Stimulated activated CD4-positive, alpha-beta T cell treated with anti-CD3 and anti-CD28 coated beads, TNF-alpha, amount 100 ng/mL, for 4 hours (primary cell): ENCODE measurements at places on chromosomes 4 and X.

- DNase-seq = no peak
Measured at GRCh38 chrX:136210243-136210642, 41.0 kb downstream of the MAP7D3 start.

DNA sequence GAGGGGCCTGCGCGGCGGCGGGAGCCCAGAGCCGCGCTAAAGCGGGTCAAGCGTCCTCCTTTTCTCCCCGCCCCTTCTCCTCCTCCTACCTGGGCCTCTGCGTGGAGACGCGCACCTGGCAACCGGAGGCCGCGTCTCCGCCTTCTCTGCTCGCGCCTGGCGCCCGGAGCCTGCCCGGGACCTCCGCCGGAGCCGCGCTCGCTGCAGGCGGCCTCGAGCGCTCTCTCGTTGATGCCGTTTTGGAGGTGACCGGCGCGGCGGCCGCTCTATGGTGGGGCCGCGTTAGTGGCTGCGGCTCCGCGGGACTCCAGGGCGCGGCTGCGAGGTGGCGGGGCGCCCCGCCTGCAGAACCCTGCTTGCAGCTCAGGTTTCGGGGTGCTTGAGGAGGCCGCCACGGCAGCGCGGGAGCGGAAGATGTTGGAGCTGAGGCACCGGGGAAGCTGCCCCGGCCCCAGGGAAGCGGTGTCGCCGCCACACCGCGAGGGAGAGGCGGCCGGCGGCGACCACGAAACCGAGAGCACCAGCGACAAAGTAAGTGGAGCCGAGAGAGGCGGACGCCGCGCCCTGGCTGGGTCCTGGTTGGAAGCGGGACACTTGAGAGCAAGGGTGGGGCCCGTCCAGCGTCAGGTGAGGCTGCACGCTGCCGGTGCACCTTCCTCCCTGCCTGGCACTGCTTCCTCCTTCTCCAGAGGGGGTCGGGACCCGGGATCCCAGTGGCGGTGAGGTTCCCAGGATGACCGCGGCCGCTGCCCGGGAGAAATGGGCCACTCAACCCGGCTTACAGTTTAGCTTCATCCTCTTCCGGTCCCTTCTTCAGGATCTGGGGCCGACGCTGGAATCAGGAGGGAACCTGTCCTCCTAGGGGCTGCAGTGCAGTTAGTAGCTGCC, at the start of gene CDS1:
CDS1 (plus strand) TSS at position 140 of the 888 bp plus-strand sequence; CDS start at position 415, 275 bp downstream.
- DNase-seq = no peak

DNA sequence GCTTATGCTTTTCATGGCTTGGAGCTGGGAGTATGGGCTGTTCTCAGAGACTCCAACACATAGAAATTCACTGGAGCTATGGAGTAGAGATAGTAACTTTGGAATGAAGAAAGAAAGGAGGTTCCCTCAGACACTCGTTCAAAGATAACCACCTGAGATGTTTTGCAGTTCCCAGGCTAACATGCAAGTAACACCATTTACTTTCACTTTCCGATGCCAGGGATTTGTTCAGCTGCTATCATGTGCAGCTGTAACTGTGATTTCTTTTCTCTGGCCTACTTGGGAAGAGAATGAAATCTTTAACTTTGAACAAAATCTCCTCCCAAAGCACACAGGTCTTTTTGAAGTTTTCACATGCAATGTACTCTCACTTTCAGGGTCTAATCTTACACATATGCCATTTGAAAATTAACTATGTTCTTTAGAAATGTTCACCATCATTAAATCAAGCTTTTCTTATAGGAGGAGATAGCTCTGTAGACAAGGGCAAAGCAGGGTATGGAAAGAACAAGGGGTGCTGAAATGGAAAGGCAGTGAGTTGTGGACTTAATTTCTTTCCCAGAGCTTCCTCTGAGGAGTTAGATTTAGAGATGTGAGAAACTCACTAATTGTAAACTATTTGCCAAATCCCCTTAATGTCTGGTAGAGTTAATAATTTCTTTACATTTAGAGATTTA, 514.3 kb downstream of the PDHA2 start:
- DNase-seq = no peak

- DNase-seq = peak; percentile 81
Measured at GRCh38 chr4:176320340-176320975, 692 bp downstream of the SPCS3 start.

DNA sequence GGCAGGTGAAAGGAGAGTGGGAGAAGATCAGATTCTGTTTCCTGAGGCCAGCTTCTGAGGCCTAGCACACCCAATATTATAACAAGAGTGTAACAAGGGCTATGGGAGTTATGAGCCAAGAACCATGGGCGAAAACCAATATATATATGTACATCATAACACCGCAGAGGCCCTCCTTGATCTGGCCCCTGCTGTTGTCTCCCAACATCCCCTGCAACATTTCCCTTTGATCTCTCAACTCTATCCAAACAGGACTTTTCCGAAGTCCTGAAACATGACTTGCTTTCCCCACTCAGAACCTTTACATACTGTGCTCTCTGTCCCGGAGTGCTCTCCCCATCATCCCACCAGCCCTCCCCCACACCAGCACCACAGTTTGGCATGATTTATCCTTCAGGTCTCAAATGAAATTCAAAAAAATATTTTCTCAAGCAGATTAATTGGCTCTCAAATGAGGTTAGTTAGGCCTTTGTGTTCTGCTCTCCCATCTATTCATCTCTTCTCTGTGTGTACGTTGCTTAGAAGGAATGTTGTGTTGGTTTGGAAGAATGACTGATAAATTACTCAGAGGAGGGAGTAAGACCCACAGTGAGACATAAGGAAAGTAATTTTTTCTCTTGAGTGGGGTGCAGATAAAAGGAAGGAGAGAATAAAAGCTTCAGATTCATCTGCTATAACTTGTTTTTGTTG, 58.1 kb upstream of the SMIM10 start:
- no peak for DNase-seq

DNA sequence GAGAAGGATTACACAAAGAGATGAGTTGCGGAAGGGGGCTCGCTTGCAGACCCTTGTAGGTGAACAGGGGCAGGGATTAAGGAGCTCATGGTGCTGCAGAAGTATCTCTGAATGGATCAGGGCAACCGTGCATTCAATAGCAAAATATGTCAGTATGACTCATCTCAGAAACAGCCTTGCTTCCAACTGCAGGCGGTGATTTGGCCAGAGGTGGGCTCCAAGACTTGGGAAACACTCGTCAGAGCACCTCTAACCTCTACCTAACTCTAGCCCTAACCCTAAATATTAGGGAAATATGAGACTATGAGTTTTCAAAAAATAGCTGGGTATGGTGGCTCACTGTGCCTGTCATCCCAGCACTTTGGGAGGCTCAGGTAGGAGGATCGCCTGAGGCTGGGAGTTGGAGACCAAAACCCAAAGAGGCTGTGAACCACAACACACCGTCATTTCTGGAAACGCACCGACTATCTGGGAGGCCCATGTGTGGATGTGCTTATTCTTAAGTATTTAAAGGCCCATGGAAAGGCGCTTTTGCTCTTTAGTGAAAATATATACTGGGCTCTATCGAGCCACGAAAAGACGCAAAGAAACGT, 102.6 kb downstream of the DHRSX start:
- DNase-seq = no peak

DNA sequence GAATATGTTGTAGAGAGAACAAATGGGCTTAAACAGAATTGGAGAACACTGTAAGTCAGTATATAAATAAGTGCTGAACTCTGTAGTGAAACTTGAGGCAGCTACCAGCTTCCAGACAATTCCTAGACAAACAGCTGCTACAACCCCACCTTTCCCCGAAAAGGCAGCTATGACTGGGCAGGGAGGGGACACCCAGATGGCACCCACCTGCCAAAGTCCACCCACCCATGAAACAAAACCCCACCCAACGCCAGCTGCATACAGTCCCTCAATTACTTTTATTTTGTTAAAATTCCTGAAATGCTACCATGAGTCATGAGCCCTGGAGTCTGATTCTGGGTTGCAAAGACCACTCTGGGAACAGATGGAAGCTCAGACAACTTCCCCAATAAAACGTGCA, 24.4 kb downstream of the RELL1 start:
- no peak for DNase-seq

DNA sequence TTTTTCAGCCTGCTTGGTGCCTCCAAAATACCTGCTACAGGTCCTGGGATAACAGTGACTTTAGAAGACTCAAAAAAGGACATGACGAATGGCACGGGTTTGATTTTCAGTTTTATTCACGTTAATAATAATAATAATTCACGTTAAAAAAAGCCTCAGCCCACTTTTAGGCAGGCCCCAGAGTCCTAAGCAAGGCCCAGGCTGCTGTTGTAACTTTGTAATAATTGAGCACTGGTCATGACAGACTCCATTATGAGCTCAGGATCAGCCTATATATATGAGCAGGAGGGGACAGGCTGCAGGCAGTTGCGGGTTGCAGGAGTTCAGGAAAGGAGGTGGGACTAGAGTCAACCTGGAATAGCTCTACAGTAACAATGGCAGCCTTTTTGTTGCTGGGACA, at the start of gene TMEM31:
TMEM31 (plus strand) TSS at position 301 of the 400 bp plus-strand sequence. CDS start 1,350 bp downstream, outside the sequence.
- no peak for DNase-seq

GRCh38 chr4:131613824-131614216, 1535.3 kb upstream of the PCDH10 start:
- DNase-seq = no peak

GRCh38 chr4:171130256-171130801, 682.9 kb upstream of the GALNTL6 start:
- no peak for DNase-seq

GRCh38 chrX:87525771-87526229, 8.2 kb downstream of the KLHL4 start:
- DNase-seq = no peak

- no peak for DNase-seq
Measured at GRCh38 chr4:102222838-102223409, 122.4 kb downstream of the SLC39A8 start.

DNA sequence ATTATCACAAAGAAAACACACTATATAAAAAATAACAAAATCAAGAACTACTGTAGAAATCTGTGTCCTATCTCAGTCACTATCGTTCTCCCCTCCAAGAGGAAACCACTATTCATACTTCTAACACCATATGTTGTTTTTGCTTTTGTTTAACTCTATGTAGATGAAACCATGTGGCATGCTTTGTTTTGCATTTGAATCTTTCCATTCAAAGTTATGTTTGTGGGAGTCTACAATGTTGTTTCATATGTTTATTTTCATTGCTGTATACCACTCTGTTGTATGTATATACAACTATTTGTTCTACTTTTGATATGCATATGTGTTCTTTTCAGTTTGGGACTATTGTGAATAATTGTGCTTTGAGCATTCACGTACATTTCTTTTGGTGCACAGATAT, 116.1 kb downstream of the PABPC4L start:
- no peak for DNase-seq

DNA sequence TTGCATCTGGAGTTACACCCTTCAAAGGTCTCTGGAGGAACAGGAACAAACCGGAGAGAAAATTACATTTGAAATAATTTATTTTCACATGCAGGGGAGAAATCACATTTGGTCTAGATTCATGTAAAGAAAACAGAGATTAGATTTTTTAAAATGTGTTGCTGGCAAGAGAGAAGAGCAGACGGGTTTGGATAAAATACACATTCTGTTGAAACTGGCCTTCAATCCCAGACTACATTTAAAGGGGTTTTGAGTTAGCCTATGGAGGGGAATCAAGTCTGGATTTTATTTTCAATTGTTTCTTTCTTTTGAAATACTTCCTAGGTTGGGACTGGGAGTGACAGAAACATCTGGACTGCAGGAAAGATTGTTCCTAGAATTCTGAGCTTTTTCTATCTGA, 180.8 kb downstream of the NHS start:
- no peak for DNase-seq

DNA sequence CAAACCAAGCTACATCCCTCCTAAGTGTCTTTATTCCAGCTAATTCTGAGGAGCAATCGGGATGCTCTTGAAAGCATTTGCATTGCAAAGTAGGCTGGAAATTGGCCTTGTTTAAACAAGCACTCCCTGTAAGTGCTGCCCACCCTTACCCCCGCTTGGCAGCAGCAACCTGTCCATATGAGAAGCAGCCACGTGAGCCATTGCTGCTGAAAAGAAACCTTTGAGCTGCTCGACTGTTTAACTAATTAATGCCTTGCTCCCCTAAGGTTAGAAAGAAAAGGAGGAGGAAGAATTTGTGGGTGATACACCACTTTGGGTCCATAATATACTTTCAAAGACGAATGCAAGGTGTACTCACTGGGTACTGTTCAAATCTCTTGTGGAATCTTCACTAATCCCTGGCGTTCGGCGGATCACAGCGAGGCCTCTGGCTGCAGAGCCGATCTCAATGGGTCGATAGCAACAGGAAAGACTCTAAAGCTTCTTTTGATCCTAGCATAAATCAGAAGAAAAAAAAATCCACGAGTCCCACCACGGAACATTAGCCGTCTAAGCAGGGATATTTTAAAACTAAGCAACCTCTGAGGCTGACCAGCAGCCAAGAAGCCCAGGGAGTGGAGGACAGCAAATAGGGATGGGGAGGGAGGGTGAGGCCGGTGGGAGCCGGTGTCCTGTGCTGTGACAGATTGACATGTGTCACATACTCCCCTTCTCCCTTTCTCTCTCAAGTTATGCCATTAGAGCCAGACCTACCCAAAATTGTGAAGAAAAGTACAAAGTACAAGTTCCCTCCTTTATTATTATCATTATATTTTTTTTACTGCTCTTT, 37.2 kb upstream of the MGST2 start:
- DNase-seq = no peak

- DNase-seq = no peak
Measured at GRCh38 chr4:26863512-26863911, 2.9 kb downstream of the STIM2 start.

- DNase-seq = no peak
Measured at GRCh38 chr4:53557669-53558064, 33.6 kb downstream of the LNX1 start.

- DNase-seq = no peak
Measured at GRCh38 chr4:86967073-86967472, 32.3 kb downstream of the AFF1 start.

DNA sequence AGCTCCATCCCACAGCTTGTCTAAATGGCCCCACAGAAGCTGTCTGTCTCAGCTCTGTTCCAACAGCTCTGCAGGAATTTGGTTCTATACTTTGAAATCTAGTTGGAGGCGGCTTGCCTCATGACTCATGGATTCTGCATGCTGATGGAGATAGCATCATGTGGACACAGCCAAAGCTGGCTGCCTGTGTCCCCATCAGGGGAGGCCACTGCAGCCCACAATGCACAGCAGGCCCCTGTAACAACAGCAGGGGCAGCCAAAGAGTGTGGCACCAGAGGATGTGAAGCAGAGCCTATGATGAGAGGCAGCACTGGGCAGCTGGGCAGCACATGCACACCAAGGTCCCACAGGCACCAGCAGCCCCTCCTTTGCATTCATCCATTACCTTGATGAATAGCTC, 67.2 kb downstream of the DCAF12L1 start:
- DNase-seq = no peak

DNA sequence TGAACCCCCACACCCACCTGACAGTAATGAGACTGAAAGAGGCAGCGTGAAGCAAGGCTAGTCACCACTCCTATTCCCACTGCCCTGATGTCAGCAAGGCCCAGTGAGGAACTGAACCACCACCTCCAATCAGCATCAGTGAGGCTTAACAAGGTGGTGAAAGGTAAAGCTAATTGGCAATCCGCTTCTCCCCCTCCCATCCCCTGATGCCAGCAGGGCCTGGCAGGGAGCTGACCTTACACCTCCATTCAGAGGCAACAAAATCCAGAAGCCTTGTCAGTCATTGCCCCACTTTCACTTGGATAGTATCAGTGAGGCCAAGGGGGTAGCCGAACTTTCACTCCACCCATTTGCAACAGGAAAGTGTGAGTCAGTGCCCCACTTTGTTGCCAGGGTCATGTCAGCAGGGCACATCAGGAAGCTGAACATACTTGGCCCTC, 60.8 kb downstream of the AWAT2 start:
- no peak for DNase-seq

- no peak for DNase-seq
Measured at GRCh38 chrX:16970977-16971376, 24.5 kb downstream of the REPS2 start.
